Fibroblast of mammary gland (primary cell): ENCODE measurements at places on chromosomes 6 and 20.

DNA sequence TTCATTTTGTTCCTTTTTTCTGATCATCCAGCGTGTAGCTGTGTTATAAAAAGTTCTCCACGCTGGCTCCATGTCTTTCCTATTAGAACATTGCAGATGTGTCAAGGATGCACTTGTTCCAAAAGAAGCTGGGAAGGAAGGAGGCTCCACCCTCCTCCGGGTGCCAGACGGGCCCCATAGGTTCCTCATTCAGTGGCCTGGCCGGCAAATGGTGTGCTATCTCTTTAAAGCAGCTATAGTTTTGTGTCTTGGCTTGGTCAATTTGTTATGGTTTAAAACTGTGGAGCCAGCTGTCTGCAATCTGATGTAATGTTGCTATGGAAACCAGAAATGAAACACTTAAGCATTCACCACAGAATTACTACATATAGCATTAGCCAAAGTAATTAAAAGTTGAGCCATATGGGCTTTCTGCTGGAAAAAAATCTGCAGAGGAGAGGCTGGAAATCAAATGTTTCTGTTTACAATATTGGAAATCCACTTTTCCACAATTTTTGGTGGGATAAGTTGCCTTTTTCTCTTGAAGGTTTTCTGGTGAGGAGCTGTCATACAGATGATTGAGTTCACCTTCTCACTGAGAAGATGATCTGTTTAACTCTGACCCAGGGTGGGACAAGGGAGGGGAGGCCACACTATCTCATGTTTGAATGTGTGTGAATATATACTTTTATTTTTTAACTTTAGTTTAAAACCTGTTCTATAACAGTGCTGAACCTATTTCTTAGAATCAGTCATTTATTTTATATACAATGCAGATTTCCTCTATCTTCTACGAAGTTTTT is 167.4 kb downstream of the SASH1 start:
- DNase-seq: peak; percentile 99

GRCh38 chr6:280775-281468 is 11.4 kb upstream of the DUSP22 start:
- DNase-seq: no peak

DNA sequence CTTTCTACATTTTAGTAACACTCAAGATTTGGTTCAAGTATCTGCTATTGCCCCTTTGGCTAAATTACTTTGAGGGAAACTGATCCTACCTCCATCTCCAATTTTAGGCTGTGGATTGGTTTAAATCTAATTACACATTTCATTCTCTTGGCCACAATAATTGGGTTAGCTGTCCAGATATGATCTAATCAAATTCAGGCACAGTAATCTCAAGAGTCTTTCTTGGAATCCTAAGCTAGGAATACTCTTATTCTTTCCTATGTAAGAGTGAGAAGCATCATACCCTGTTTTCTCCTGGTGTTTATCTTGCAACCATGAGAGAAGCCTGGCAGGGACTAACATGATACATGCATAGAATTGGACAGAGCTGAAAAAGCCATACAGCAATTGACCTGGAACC is 300.4 kb upstream of the MARCKS start:
- no peak for DNase-seq

GRCh38 chr6:67591910-67592309 is 1043.2 kb upstream of the ADGRB3 start:
- no peak for DNase-seq

DNA sequence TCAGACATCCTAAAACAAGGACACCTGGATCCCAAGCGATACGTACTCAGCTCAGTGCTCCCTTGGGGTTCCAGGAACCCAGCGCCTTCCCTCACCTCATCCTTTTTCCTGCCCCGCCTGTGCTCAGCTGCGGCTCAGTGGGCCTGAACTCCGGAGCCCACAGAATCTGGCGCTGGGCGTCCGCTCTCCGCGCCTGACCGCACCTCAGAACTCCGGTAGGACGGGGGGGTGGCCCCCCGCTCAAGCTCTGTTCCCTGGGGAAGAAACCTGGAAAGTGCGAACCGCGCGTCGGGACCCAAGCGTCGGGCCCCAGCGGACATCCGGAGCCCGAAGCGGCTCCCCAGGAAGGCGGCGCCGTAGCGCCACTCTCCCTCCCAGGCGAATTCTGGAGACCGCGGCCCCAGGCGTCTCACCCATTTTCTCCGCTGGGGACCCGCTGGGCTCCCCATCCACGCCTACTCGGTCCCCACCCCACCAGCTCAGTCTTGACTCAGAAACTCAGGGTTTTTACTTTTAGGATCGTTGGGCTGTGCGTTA is 336 bp upstream of the LY6G5C start:
- peak; percentile 19 for DNase-seq

GRCh38 chr6:165244524-165245247 is 64.7 kb downstream of the C6orf118 start:
- DNase-seq: no peak

DNA sequence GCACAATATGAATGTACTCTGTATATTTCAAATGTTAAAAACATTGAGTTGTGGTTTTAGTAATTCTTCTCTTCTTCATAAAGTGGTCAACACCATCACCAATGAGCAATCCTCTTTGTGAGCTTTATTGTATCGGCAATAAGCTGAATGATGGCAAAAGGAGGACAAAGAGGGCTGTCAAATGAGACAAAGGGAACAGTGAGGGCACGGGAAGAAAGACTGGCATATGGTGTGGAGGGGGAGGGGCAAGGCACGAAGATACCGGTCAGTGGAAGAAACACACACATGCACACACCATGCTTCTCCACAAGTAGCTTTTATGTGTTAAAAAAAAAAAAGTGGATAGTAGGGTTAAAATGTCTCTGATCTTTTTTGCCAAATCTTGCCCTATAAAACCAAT is 506.8 kb upstream of the CITED2 start:
- DNase-seq: no peak

DNA sequence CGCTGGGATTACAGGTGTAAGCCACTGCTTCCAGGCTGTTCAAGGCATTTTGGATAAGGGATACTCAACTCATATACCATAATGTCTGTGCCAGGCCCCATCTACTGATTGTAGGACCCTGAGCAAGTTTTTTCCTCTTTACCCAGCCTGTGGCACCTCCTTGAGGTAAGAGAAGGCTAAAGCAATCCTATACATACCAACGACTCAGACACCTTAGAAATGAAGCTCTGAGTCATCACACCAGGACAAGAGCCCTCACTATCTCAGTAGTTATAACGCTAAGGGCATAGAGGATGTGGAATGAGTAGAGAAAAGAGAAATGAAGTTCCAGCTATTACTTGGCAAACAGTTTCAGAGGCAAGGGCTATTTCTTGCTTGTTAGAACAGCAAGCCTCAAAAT is 16.9 kb downstream of the NDRG3 start:
- no peak for DNase-seq

DNA sequence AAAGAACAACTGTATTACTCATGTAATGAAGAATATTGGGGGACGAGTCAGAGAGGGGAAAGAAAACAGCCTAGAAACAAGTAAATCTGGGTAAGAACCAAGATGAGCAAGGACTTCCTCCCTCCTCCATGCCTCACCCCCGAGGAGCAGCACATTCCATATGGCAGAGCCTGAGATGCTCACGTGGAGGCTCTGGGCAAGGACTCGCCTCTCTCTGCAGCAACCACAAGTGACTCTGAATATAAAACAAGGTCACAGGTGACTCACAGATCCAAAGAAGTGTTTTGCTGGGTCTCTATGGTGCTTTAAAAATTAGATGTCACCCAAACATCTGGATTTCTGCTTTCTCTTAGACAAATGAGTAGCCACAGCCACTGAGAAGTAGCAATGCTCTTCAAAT is 453.0 kb upstream of the SULF2 start:
- peak; percentile 65 for DNase-seq

GRCh38 chr20:62655282-62656196 is 13.2 kb downstream of the SLCO4A1 start:
- no peak for DNase-seq

GRCh38 chr20:40493071-40493470 is 196.0 kb downstream of the MAFB start:
- peak; percentile 83 for DNase-seq

DNA sequence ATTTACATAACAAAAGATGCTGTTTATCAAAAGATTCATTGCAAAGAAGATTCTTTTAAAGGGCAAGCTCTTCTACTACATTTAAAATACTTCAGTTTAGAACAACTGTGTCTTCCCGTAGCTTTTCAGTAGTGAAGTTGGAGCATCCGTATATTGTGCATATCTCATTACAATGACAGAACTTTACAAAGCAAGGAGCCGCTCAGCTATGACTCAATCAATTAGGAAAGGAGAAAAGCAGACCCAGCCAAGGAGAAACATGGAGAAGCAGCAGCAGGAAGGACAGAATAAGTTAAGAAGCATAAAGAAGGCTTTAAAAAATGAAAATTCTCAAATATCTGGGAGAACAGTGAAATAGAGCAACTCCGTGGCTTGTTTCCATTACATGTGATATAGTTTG is 132.6 kb upstream of the SMLR1 start:
- DNase-seq: peak; percentile 64

GRCh38 chr6:84867521-84867920 is 103.1 kb upstream of the TBX18 start:
- DNase-seq: peak; percentile 90
